ENCODE measurements at places on chromosomes 12 and 14. TPM values are rescaled to one million over a fixed set of nuclear protein-coding genes. Genes with fewer than 3 reads are reported as not detected.

RPS6KA5 gene
- 0.40 TPM for polyA plus RNA-seq

SAMD15 gene
- polyA plus RNA-seq, result 0.09 TPM

TAS2R30 gene
- 0.42 TPM for polyA plus RNA-seq

ACOT4 gene
- not detected for polyA plus RNA-seq

C12orf50 gene
- not detected for polyA plus RNA-seq

RAPGEF3 gene
- polyA plus RNA-seq, result 0.37 TPM

GPR68 gene
- not detected for polyA plus RNA-seq

SDR9C7 gene
- not detected for polyA plus RNA-seq

KLHL33 gene
- 0.05 TPM for polyA plus RNA-seq

TUBA1A gene
- 35.5 TPM for polyA plus RNA-seq

PABPN1 gene
- 524 TPM for polyA plus RNA-seq

CRACR2A gene
- polyA plus RNA-seq, result 0.16 TPM

GUCY2C gene
- polyA plus RNA-seq, result 0.09 TPM

KRT1 gene
- not detected for polyA plus RNA-seq

SPPL3 gene
- 10.8 TPM for polyA plus RNA-seq

TMCC3 gene
- not detected for polyA plus RNA-seq

ZNF605 gene
- 6.1 TPM for polyA plus RNA-seq

FAM90A1 gene
- not detected for polyA plus RNA-seq

TNS2 gene
- 20.4 TPM for polyA plus RNA-seq

SYNDIG1L gene
- 0.10 TPM for polyA plus RNA-seq

CACNA1C gene
- 0.05 TPM for polyA plus RNA-seq

SLC22A17 gene
- 1.8 TPM for polyA plus RNA-seq

OR4E2 gene
- not detected for polyA plus RNA-seq

KRT73 gene
- polyA plus RNA-seq, result not detected

GALNT8 gene
- polyA plus RNA-seq, result 0.45 TPM

IAPP gene
- not detected for polyA plus RNA-seq

CMA1 gene
- not detected for polyA plus RNA-seq

ANO4 gene
- 0.13 TPM for polyA plus RNA-seq

FZD10 gene
- polyA plus RNA-seq, result not detected

STYX gene
- polyA plus RNA-seq, result 6.6 TPM

TMEM233 gene
- polyA plus RNA-seq, result 0.16 TPM

PGF gene
- 10.7 TPM for polyA plus RNA-seq

TSPAN8 gene
- polyA plus RNA-seq, result 2.0 TPM

EPYC gene
- not detected for polyA plus RNA-seq

TTC6 gene
- polyA plus RNA-seq, result 9.3 TPM

INHBC gene
- polyA plus RNA-seq, result 13.8 TPM

LRTM2 gene
- 0.09 TPM for polyA plus RNA-seq

SERPINA3 gene
- 2,200 TPM for polyA plus RNA-seq

FLRT2 gene
- 0.16 TPM for polyA plus RNA-seq

PIWIL1 gene
- polyA plus RNA-seq, result not detected

CARMIL3 gene
- 0.55 TPM for polyA plus RNA-seq

GDF3 gene
- not detected for polyA plus RNA-seq

PRB2 gene
- not detected for polyA plus RNA-seq

NPAS3 gene
- polyA plus RNA-seq, result not detected

ERP27 gene
- 1.6 TPM for polyA plus RNA-seq

ENDOU gene
- polyA plus RNA-seq, result not detected

ERG28 gene
- 32.3 TPM for polyA plus RNA-seq

CDCA3 gene
- polyA plus RNA-seq, result 21.8 TPM

IFNG-AS1 gene
- polyA plus RNA-seq, result not detected

PTPN21 gene
- 2.0 TPM for polyA plus RNA-seq

MYH6 gene
- polyA plus RNA-seq, result 0.01 TPM

ZDHHC22 gene
- not detected for polyA plus RNA-seq

PKP2 gene
- polyA plus RNA-seq, result 15.1 TPM

DCTN2 gene
- polyA plus RNA-seq, result 77.4 TPM

Measured in HepG2 (cell line).